ENCODE measurements at places on chromosomes 1 and 21.
A peak's percentile ranks its signal among the peaks of the same experiment; 100 is the strongest.

- no peak for DNase-seq
Measured at GRCh38 chr1:108114033-108114599, 86.0 kb downstream of the SLC25A24 start.

DNA sequence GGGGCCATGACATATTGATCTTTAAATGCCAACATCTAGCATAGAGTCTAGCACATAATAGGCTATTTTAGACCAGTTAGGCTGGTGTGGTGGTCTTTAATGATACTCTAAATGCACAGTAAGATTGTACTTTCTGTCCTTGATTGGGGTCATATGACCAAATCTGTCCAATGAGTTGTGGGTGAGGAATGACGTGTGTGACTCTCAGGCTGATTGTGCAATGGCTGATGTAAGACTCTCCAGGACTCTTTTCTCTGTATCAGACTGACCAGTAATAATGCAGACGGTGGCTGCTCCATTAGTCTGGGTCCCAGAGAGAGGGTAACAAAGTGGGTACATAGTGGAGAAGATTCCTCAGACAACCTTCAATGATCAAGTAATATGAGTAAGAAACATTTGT lies 541.6 kb upstream of the CAMK1G start:
- DNase-seq: no peak

DNA sequence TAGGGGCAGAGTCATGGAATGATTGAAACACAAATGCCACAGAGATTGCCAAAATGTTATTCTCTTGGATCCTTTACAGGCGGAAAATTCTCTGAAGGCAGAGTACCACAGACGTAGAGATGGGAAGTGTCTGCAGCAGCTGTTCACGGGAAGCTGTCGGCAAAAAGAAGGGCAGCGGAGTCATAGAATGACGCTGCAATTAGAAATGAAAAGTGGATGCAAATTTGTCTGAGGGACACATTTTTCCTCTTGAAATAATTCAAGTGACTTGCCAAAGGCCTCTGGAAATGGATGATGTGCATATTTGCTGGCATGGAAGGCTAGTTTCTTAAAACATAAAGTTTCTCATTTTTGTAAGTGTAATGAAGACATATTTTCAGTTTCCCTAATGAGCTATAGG lies 77.5 kb upstream of the PLD5 start:
- no peak for DNase-seq

DNA sequence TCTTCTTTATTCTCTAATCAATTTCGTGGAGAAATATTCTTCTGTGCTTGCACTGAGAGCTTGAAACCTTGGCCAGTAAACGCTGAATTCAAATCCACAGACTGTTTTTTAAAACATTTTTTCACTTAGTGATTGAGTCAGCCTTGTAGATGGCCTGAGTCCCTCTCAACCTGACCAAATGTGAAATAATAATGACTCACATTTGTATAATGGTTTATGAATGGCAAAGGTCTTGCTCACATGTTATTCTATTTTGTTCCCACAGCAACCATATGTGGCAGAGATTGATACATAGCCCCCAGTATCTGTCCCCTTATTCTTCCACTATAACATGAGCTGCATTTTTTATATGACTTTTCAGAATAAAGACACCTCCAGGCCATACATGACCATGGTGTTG lies 47.8 kb upstream of the CCDC190 start:
- no peak for DNase-seq

- no peak for DNase-seq
Measured at GRCh38 chr1:24228311-24228710, 41.2 kb upstream of the IFNLR1 start.

DNA sequence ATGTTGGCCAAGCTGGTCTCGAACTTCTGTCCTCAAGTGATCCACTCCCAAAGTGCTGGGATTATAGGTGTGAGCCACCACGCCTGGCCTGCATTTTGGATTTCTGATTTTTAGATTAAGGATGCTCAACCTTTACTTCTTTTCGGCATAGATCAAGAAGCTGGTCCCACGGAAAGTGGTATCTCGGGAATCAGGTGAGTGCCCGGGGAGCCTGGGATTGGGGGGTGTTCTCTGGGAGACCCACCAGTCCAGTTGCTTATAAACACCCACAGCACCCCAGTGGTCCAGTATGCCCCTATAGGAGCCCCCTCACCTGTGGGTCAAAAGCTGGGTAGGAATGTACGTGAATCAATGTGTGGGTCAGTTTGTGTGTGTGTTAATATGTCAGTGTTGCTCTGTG lies 3.2 kb downstream of the SH3D21 start:
- DNase-seq: no peak

GRCh38 chr1:187844313-187844712 lies 1015.6 kb downstream of the PLA2G4A start:
- DNase-seq: no peak

GRCh38 chr1:209527993-209528717 lies 55.4 kb upstream of the CAMK1G start:
- DNase-seq: no peak

DNA sequence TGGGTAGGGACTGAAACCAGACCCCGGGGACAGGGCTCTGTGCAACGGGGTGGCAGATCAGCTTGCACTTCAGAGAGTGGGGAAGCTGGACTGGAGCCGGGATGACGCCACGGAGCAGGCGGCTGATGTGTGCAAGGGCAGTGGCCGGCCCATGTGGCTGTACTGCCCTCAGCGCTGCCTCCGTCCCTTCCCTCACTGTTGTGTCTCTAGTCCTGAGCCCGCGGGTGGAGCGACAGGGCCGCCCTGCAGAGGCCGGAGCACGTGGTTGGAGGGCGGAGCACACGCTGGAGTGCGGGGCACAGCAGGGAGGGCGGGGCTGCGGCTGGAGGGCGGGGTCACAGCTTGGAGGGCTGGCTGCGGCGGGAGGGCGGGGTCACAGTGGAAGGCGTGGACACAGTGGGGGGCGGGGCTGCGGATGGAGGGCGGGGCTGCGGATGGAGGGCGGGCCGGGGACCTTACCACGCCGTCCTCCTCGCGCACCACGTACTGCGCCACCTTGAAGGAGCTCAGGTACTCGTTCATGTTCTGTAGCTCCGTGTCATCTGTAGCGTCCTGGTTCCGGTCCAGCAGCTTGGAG lies 52.4 kb downstream of the CHD5 start:
- DNase-seq: peak; percentile 62
